ENCODE measurements at places on chromosomes 1 and 21.

DNA sequence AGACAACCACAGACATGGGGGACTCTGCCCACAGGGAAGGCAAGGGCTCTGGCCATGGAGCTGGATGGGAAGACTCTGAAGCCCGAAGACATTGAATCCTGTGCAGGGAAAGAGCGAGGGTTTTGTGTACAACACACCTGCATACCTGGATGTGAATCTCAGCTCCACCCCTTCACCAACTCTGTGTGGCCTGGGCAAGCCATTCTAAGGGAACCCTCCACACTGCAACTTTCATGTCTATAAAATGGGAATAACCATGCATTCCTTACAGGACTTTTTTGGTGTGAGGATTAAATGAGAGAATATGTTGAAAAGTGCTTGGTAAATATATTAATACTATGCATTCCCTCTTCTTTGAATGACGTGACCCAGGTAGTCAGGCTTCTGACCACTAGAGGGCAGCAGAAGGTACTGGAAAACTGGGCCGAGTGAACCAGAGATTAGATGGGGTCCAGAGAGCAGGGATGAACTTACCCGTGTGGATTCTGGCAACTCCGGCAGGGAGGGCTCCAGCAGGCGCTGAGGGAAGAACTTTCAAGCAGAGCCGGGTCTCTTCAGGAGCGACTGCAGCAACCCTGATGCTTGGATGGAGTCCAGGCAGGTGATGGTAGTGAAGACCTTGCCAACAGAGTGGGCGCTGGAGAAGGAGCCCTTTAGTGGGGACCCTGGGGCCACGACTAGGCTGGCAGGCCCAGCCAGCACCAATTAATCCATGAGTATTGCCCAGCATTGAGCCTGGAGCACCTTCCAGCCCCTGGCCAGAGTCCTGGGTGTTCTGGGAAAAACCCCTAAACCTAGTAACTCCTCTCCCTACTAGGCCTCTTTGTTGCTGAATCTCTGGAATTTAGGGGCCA, 834 bp upstream of the ELF3 start:
- peak; percentile 31 for DNase-seq

- no peak for DNase-seq
Observed at GRCh38 chr1:34763142-34763781, 3.7 kb downstream of the GJB4 start.

GRCh38 chr1:64598100-64598571, 128.2 kb downstream of the CACHD1 start:
- DNase-seq: no peak

DNA sequence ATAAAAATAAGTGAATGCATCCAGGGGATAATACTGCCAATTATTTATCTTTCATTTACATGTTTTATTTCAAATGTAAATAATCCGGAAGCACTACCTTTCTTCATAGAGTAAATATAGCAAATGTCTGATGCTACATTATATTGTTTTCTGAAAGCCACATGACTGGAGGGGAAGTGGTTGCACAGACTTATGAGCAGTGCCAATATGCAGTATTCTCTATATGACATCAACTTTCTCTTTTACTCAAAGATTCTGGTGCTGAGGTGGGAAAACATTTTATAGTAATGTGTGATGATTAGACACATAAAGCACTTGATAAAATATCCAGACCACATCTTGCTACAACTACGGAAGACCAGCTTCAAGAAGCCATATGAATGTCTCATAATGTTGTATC, 314.7 kb downstream of the NEGR1 start:
- no peak for DNase-seq

GRCh38 chr1:156707417-156708217, 2.2 kb upstream of the CRABP2 start:
- no peak for DNase-seq

DNA sequence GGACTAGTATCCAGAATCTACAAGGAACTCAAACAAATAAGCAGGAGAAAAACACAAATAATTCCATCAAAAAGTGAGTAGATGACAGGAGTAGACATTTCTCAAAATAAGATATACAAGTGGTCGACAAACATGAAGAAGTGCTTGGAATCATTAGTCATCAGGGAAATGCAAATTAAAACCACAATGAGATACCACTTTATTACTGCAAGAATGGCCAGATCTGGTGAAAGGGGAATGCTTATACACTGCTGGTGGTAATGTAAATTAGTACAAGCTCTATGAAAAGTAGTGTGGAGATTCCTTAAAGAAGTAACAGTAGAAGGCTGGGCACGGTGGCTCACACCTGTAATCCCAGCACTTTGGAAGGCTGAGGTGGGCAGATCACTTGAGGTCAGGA, 73.8 kb downstream of the POU2F1 start:
- no peak for DNase-seq

DNA sequence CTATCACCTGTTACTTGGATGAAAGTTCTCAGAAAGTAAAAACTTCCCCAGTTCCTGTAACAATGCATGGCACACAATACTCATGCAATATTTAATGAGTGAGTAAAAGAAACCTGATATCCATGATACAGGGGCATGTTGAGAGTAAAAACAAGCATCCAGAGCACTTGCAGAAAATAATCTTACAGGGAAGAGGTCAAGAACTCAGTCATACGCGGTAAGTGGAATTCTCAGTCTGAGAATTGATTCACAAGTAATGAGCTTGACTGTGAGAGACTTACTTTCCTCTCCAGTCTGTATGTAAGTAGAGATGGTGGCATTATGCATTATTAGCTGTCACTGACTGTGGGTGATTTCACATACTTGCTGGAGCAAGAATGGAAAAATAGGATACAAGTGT, 976.9 kb downstream of the BRINP3 start:
- no peak for DNase-seq

DNA sequence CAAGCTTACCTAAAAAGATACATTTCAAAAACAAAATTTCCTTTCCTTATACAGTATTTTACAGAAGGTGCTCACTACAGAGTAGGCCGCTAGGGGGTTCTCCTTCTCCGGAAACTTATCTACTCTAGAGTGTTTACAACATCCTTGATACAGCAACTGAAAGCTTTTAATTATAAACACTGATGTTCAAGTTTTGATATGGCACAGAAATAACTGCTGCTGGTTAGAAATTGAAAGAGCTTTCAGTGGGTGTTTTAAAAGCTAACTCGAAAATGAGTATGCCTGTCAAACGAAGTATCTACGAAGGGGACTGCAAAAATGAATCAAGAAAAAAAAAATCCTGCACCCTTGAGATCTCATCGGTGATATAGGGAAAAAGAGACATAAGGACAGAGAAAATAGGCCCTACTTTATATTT, 1.0 kb downstream of the YOD1 start:
- no peak for DNase-seq

DNA sequence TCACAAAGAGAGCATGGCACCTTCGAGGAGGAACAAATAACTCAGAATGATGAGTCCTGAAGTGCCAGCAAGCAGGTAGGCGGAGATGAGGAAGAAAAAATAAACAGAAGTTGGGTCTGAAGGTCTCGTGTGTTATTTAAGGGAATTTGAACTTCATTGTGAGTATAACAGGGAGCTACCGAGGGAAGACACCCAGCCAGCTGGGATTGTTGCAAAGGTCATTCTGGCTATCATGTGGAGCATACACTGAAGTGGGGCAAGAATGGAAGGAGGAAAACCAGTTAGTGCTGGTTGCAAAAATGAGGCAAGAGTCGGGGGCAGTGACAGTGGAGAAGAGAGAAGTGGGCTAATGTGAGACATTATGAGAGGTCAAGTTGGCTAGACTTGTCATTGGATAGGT, 53.6 kb upstream of the RAP1A start:
- no peak for DNase-seq

GRCh38 chr1:207069858-207070506, 16.9 kb downstream of the PFKFB2 start:
- no peak for DNase-seq

DNA sequence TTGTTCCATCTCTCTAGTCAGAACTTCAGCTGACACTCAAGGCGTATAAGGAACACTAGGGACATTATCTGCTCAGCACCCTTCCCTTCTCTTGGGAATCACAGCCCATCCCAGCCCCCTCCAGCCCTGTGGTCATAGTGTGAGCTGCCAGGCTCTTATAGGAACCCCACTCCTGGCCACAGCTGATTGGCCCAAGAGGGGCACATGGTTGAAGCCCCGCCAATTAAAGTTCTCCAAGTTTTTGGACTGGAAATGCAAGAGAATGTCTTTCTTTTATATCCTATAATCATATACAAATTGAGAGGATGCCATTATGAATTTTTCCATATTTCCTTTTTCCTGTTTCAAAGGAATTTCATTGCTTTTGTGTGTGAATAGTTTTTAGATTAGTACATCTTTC, 40.7 kb downstream of the FOXO6 start:
- DNase-seq: no peak

- DNase-seq: peak; percentile 59
Observed at GRCh38 chr1:67339623-67340343, 32.1 kb downstream of the IL12RB2 start.

GRCh38 chr1:246753670-246754535, 29.7 kb downstream of the SCCPDH start:
- DNase-seq: peak; percentile 41

- DNase-seq: no peak
Observed at GRCh38 chr1:105785021-105785420, 1271.5 kb upstream of the PRMT6 start.

DNA sequence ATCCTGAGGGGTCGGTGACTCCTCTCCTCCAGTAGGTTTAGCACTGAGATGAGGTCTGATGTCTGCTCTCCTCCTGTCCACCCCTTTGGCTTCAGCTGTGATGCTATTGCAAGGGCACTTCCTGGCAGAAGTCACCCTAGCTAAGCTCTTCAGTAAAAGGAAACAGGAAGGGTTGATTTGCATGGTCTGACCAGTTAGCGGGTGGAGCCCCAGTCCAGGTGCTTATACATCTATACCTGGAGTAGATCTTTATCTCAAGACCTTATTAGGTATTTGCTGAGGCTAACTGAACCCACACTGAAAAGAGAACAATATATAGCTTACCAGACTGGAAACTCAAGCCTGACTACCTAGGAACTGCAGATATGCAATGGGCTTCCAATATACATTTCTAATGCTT, 28.9 kb upstream of the NFASC start:
- no peak for DNase-seq

DNA sequence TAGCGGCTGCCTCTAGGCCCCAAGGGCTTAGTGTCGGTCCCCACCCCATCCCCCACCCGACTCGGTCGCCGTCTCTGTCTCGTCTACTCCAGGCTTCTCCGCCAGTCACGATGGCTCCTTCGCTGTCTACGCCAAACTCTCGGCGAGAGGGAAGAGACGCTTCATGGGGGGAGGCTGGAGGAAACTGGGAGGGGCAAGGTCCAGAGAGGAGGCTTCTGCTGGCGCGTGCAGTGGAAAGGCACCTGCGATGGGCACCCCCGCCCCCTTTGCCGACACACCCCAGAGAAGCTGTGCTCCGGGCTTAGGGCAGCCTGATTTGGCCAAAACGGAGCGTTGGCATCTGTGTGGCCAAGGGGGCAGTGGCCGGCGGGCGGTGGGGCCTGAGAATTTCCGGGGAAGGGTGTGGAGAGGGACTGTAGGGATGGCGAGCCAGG, 1.2 kb upstream of the CSMD2 start:
- no peak for DNase-seq

- no peak for DNase-seq
Observed at GRCh38 chr1:187264995-187265602, 436.4 kb downstream of the PLA2G4A start.

DNA sequence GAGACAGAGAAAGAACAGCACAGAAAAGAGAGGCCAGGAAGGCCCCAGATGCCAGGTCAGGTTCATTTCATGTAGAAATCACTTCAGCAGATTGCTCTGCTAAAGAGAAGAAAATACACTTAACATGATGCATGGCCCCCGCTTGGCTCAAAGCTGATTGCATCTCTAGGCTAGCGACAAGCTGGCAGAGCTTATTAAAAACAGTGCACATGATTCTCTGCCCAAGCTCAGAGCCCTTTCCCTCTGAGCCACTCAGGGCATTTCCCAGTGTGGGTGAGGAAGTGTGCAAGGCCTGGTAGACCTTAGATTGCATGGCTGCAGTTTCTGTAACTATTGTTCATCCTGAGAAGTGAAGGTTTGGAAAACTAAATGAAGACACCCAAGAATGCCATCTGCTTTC, 3.3 kb upstream of the CAPN9 start:
- DNase-seq: no peak

- DNase-seq: no peak
Observed at GRCh38 chr1:229217716-229218115, 53.2 kb upstream of the RAB4A start.

DNA sequence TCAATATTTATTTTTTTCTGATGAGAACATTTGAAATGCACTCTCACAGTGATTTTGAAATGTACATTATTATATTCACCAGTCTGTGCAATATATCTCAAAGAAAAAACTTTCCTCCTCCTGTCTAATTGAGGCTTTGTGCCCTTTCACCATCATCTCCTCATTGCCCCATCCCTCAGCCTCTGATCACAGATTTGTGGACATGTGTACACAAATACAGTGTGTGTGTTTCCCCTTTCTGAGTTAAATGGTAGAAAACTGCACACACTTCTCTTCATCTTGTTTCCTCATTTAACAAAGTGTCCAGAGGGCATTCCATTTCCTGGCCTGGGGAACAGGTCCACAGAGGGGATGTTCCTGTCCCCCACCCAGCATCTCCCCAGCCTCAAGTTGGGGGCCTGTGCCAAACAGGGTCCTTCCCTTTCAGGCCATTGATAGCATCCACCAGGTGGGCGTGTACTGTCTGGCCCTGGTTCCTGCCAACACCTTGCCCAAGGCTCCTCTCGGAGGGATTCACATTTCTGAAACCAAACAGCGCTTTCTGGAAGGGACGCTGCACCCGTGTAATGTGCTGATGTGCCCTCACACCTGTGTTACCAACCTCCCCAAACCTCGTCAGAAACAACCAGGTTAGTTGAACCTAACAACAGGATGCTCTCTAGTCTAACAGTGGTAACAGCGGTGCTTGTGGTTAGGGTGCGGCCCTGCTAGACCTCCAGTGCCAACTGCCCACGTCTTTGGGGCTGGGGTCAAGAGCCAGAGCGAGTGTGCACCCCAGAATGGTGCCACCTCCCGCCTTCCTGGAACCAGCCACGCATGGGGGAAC, 54.6 kb downstream of the S100B start:
- DNase-seq: no peak

GRCh38 chr1:155645034-155645598, 35.1 kb downstream of the MSTO1 start:
- no peak for DNase-seq
